ENCODE measurements at places on chromosomes 6 and 20.

- DNase-seq: no peak
Measured at GRCh38 chr20:47741669-47742608, 43.3 kb downstream of the SULF2 start.

DNA sequence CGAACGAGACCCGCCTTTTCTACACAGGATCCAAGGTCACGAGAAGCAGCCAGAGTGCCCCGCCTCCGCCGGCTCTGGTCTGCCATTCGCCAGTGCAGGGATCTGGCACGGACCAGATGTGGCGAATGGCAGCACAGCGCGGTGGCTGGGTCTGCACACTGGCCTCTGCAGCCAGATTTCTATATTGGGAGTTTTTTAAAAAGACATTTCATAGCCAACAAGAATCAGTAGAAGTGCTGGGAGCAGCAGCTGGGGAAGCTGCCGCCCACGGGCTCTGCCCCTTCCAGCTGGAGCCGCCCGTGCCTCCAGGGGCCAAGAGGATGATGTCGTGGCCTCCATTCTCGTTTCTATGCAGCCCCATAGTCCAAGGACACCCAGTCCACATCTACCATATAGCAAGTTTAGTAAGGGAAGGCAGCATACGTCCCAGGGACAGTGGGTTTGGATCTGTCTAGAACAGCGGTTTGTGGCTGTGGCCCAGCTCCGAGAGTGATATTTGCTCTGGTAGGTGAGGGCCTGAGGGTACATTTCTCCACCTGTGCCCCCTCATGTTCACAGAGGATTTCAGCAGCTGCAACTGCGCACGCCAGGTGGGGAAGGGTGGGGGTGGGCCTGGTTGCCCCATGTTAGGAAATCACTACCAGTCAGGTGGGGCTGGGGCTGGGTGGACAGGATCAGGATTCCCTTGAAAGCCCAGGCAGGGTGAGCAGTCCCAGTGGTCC is 333.7 kb downstream of the ZFAND3 start:
- DNase-seq: no peak

DNA sequence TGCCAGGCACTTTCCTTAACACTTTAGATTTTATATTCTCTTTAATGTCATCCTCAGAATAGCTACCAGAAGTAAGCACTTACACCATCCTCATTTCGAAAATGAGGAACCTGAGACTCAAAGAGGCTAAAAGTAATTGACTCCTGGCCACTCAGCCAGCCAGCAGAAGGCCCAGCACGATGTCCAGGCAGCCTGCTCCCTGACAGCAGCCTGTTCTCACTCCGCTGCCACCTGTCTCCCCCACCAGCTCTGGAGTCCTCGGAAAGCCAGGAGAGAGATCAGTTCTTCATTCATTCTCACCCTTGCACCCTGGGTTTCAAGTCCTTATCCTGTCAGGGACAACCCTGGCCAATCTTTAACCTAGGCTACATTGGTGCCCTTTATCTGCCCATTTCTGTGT is 174.0 kb downstream of the SASH1 start:
- DNase-seq: no peak

DNA sequence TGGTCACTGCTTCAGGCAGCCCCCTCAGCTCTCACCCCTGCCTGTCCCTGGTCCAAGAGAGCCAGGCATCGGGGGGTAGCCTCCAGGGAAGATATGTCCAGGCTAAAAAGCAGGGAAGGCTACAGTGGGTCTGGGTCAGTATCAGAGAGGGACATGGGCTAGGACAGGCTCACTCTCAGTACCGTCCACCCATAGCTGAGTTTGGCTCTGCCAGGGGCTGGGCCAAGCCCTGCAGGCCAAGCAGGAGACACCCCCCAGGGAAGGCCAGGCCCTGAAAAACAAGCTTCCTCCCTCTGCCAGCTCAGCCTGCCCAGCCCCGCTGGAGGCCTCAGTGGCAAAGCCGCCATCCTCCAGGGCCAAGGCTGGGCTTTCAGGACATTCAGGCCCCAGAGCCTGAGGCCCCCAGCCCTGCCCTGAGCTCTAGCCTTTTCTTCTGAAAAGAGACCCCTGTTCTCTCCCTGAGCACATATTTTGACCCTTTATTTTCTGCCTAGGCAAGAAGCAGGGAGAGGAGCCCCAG is 28.6 kb upstream of the TGM2 start:
- DNase-seq: no peak

DNA sequence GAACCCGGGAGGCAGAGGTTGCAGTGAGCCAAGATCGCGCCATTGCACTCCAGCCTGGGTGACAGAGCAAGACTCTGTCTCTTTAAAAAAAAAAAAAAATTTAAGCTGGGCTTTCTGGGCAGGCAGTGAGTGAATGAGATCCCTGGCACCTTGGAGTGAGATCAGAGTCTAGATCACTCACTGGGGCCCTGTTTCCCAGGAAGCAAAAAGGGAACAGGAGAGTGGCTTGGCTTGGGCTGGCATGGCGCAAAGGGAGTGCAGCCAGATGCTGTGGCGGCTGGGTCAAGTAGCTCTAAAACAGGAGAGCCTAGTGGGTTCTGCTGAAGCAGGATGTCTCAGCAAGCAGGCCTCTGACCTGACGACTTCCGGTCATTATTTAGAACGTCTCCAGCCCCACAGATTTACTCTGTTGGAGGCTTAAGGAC is 10.4 kb downstream of the PLCG1 start:
- no peak for DNase-seq

DNA sequence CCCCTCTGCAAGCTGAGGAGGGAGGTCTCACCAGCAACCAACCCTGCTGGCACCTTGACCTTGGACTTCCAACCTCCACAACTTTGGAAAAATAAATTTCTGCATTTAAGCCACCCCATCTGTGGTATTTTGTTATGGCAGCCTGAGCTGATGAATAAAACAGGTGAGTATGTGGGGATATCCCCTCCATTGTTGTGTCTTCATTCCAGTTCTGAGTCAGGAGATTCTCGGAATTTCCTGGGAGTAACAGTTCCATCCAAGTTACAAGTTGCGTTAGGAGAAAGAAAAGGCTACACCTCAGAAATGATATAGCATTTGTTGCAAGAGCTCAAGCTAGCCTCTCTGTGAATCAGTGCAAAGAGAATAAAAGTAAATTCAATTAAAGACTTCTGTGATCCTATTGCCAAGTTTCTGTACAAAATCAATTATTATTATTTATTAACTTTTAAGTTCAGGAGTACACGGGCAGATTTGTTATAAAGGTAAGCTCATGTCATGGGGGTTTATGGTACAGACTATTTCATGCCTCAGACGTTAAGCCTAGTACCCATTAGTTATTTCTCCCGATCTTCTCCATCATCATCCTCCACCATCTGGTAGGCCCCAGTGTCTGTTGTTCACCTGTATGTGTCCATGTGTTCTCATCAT is 153.0 kb downstream of the NKAIN2 start:
- no peak for DNase-seq

- DNase-seq: no peak
Measured at GRCh38 chr20:41119614-41120561, 17.5 kb upstream of the PLCG1 start.

- no peak for DNase-seq
Measured at GRCh38 chr6:93418033-93418407, 1.3 kb downstream of the EPHA7 start.

- no peak for DNase-seq
Measured at GRCh38 chr6:131730264-131730663, 19.4 kb upstream of the CTAGE9 start.

GRCh38 chr6:13194852-13195251 is 133.5 kb downstream of the TBC1D7 start:
- no peak for DNase-seq

Data from CD8-positive, alpha-beta memory T cell (primary cell).